Activated CD4-positive, alpha-beta T cell treated with anti-CD3 and anti-CD28 coated beads for 24 hours (primary cell): ENCODE measurements at places on chromosomes 5 and 9.

DNA sequence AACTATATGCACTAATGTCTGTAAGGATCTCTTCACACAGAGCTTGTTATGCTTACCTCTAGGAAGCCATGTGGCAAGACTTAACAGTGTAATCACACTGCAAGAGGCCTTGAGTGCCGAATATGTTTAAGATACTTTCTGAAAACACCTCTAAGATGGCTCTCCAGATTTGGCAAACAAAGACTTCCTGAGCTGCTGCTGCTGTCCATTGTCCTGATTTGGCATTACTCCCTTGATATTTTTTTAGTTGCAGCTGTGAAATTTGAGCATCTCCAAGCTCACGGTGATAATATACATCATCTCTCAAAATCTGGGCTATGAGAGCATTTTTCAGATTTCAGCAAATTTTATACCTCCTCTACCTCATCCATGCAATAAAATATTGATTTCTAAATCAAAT is 384.5 kb upstream of the CDH6 start:
- no peak for DNase-seq

GRCh38 chr9:76810377-76810957 is 46.2 kb downstream of the PCA3 start:
- no peak for DNase-seq

GRCh38 chr9:129145841-129146292 is 32.2 kb downstream of the IER5L start:
- DNase-seq: no peak

GRCh38 chr5:159820692-159821091 is 95.6 kb upstream of the ADRA1B start:
- DNase-seq: no peak

- no peak for DNase-seq
Measured at GRCh38 chr9:33750839-33751339, 44.5 kb upstream of the PRSS3 start.

DNA sequence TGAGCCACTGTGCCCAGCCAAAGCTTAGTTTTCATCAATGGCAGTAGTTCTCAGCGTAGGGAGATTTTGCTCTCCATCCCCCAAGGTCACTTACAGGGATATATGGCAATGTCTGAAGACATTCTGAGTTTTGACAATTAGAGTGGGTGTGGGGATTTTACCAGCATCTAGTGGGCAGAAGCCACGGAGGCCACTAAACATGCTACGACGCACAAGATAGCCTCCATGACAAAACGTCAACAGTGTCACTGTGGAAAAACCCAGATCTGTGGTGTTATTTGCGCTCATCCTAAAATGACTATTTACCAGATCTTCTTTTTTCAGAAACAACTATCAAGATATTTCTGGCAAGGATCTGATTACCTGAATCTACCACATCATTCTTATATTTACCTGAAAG is 68.2 kb downstream of the CDC14B start:
- no peak for DNase-seq

DNA sequence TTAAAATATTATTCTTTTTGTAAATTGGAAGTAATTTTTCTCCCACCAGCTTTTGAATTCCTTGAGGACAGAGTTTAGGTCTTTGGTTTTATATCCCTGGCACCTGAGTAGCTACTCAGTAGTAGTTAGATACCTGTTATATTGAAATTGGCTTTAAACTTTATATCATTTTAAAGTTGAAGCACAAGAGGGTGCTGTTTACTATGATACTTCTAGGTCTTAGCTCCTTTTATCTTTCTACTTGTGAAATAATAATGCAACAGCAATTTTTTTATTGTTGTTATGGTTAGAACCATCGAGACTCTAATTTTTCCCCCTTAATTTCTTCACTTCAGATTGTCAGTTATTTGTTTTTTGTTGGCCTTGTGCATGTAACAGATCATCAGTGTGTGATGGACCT is 46.3 kb downstream of the AP3S1 start:
- DNase-seq: no peak
